ENCODE measurements at places on chromosomes 6 and 20.

- no peak for DNase-seq
Measured at GRCh38 chr6:93416571-93417420, 2.6 kb downstream of the EPHA7 start.

DNA sequence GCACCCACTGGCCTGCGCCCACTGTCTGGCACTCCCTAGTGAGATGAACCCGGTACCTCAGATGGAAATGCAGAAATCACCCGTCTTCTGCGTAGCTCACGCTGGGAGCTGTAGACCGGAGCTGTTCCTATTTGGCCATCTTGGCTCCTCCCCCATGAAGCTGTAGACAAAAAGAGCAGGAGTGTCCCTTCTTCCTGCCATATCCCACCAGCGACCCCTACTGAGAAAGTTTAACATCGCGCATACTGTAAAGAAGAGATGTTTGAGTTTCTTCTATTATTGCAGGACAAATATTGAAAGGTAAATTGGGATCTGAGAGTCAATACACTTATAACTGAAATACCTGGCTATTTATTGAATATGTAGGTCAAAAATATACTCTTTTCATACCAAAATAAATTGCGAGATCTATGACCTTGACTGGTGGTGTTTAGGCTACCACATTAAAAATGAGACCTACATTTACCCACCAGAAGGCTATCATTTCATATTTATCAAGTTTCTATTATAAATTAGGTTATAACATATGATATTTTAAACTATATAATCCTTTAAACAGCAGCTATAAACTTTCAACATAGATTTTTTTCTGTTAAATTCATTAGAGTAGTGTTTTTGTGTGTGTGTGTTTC lies 586.3 kb downstream of the HTR1B start:
- DNase-seq: peak; percentile 85

- DNase-seq: no peak
Measured at GRCh38 chr6:12371641-12372146, 81.5 kb downstream of the EDN1 start.

GRCh38 chr6:64411226-64411625 lies 775.6 kb downstream of the PHF3 start:
- no peak for DNase-seq

- DNase-seq: no peak
Measured at GRCh38 chr6:18985996-18986395, 598.8 kb downstream of the RNF144B start.

DNA sequence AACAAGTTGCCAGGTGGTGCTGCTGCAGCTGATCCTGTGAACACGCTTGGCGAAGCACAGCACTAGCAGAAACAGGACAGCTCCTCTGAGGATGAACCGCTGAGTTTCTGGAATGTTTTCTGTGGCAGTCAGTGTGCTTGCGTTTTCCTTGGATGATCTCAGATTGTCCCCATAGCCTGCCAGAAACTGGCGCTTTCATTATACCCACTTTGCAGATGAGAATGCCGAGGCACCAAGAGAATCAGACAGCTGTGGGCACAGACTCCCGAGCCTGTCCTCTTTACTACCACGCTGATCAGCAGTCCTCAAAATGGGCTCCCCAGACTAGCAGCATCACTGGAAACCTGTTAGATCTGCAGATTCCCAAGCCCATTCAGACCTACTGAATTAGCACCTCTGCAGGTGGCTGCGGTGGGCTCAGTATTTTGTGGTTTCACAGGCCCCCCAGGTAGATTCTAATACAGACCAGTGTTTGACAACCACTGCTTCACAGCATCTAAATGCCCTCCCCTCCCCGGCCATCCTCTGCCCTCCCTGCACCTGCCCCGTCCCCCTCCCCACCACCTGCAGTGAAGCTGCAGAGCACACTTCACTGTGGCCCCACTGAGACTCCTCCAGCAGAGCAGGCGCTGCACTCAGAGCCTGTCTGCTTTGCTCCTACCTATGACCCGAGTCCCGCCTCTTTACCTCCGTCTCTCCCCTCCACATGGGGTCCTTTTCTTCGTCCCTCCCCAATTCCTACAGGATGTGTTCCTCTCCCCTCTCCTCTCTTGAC lies 29.6 kb downstream of the SPATA2 start:
- DNase-seq: no peak

DNA sequence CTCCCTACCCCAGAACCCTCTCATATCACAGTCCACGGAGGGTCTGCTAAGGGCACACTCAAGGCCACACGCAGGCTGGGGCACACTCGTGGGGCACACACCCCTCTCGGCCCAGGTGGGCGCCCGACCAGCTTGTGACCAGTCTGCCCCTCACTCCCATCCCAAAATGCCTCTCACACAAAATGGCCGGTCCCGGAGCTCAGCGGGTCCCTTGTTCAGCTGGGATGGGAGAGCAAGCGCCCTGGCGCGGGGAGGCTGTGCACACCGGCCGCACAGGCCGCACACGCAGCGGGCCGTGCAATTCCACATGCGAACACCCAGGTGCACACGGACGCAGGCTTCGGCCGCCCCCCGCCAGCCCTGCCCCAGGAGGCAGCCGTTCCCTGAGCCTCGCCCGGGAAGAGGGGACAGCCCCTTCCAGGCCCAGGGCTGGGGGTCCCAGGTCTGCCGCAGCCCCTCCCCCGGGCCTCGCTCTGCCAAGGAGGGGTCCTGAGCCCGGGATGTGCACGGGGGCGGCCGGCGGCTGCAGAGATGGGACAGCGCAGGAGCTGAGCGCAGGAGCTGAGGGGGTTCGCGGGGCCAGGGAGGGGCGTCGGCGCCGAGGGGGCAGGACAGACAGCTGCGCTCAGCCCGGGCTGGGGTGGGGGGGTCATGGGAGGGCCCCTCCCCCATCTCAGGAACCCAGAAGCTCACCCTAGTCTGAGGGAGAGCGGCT lies 1.3 kb downstream of the KCNQ2 start:
- no peak for DNase-seq

GRCh38 chr6:48177786-48178185 lies 66.8 kb upstream of the PTCHD4 start:
- DNase-seq: no peak

- DNase-seq: no peak
Measured at GRCh38 chr20:6680441-6680840, 87.0 kb upstream of the BMP2 start.

- no peak for DNase-seq
Measured at GRCh38 chr6:12065321-12066140, 53.4 kb downstream of the HIVEP1 start.

DNA sequence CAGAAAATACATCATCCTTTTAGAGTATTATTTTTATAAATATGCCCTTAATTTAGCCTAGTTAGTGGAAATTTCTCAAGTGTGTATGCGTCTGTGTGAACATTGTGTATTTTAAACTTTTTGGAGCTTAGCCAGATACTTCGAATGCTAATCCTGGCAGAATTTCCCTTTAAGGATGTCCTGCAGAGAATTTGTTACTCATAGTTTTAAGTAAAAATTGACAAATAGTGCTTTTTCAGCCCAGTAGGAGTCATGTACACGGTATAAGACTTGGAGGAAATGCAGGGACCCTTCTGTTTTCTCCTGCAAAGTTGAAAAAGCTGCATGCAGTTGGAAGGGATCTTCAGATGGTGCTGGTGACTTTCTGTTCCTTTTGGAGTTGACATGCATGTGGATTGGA lies at the start of gene FHL5:
TSS of gene FHL5 (plus strand) at position 243 of the 400 bp plus-strand sequence. CDS start 40,486 bp downstream, outside the sequence.
- no peak for DNase-seq

DNA sequence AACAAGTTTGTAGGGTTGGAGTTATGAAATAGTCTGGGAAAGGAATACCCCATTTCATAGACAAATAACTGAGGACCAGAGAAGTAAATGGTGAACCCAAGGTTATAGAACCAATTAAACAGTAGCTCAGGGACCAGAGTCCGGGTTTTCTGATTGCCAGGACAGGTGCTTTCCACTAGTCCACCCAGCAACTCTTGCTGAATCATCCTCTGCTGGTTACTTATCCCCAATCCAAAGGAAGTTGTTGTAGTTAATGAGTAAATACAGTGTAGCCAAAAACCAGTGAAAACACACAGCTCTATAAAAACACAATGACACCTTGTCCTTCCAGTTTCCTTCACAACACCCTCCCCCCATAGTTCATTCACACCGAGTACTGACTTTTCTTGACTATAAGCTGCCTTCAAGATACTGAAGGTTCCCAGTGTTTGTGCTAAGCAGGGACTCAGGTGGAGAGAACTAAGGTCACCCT lies 766 bp upstream of the TINAG start:
- no peak for DNase-seq

GRCh38 chr6:57173886-57174510 lies 1.9 kb downstream of the BAG2 start:
- DNase-seq: no peak

DNA sequence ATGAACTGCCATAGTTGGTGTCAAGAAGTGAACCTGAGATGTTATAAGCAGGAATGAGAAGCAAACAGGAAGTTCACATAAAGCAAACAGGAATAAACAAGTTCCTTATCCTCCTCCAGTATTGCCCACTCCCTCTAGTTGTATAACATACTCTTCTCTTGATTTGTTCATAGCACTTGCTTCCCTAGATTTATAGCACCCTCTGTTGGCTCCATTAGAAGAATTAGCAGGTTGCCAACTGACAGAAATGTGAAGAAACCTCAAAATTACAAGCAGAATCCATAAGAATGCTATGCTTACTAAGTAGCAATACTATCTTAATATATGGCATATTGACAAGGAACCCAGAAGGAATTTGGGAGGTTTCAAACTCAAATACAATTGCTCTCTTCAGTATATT lies 195.4 kb downstream of the TBX18 start:
- DNase-seq: no peak

GRCh38 chr20:54984104-54984448 lies 508.7 kb downstream of the DOK5 start:
- DNase-seq: no peak

DNA sequence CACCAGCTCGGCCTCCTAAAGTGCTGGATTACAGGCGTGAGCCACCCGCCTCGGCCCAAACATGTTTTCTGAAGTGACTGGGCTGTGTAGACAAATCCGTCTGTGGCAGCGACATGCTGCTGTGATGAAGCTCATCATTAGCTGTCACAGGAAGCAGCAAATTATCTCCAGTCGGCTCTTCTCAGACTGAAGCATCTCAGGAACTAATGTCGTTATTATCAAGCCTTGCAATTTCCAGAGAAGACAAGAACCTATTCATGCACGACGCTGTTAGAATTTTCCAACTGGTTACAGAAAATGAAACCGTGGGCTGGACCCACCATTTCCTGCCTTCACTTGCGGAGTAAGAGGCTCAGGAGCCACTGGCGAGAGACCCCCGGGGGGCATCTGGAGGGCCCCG lies 17.1 kb upstream of the NTSR1 start:
- no peak for DNase-seq

GRCh38 chr20:48901326-48901725 lies 20.2 kb upstream of the ARFGEF2 start:
- DNase-seq: no peak

GRCh38 chr20:53099856-53100255 lies 127.7 kb downstream of the TSHZ2 start:
- DNase-seq: no peak

GRCh38 chr6:105519954-105520353 lies 117.1 kb upstream of the PREP start:
- DNase-seq: no peak
